ENCODE measurements at places on chromosomes 5 and 9.

DNA sequence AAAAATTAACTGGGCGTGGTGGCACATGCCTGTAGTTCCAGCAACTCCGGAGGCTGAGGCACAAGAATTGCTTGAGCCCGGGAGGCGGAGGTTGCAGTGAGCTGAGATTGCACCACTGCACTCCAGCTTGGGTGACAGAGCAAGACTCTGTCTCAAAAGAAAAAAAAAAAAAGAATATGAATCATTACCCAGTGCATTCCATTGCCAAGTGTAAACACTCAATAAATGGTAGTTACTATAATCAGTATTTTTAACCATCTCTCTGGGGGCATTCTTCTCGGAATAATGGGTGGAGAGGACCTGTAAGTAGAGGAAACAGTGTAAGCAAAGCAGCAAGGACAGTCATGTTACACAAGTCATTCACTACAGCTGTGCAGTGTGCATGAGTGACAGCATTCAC, 13.8 kb upstream of the RANBP17 start:
- DNase-seq: no peak

DNA sequence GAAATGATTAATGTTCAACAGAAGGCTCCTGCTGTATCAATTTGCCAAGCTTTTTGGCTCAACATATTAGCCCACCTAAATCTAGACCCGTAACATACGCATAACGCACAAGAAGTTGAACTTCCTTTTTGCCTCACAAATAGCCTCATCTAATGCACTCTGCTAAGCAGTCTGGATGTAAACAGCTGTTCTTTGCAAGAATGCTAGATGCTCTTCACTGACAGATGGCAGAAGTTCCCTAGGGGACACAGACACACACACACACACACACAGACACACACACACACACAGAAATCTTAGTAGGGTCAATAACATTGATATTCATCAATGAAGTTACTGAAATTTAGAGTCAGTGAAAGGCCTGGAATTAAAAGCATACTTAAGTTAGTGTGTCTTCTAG, 13.2 kb upstream of the PCA3 start:
- DNase-seq: no peak

DNA sequence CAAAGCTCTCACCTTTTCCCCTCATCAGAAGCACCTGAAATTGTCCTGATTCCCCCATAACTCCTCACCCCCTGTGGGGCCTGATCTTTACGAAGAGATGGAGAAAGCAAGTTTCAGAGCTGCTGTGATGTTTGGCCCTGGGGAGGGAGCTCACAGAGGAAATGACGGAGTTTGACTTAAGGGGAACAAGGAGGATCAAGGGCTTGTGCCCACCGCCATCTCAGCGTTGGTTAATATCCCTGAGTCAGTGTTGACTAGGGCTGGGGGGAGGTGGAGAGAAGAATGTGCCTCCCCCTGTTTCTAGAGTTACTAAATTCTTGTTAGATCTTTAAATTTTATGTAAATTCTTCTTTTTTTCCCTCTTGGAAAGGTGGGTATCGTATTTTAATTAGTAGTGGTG, 27.8 kb downstream of the FGF18 start:
- DNase-seq: no peak

DNA sequence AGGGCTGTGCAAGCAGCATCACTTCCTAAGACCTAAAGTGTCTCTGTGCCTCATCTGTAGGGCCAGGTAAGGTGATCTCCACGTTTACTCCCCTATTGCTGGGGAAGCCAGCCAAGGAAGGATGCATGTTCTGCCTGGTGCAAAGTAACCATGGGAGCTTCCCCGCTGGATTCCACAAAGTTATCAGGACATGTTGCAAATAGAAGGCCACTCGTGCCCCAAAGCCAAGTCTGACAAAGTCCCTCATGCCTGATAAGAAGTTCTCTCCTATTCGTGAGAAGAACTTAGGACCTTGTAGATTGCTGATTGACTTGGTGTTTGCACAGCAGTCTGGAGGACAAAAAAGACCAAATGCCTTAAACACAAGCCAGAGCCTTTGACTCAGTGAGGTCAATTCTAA, 81.5 kb downstream of the FAM114A2 start:
- no peak for DNase-seq

DNA sequence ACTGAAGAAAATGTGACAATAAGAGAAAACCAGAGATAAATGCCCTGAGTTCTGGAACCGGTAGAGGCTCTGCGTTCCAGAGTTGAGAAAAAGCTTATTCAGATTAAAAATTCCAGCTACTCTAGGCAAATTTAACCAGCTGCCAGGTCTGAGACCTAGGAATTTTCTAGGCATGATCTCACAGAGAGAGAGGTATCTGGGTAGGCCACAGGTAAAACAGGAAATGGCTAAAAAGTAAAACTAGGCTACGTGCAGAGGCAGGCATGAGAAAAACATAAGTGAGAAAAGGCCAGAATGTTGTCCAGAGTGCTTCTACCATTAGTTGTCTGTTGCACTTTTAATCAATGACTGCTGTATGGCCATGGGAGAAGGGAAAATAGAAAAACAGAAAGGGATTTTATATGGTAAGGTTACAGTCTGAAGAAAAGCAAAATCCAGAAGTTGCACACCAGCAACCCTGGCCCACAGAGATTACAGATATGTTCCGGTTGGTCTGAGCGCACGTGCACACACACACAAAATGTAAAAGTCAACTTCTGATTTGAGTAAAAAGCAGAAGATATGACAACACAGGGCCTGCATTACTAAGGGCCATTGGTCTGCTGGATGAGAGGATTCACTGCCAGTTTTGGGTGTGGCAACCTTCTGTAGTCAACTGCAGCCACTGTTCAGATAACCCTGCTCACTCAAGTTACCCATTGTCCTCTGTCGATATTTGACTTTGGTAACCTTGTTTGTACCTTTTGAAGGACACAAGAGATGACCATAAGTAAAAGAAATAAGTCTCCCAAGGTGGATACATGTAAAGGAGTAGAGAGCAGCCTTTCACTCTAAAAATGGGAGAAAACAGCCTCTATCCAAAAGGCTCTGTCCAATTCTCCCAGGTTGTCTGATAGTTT, 266.0 kb downstream of the DTWD2 start:
- no peak for DNase-seq

DNA sequence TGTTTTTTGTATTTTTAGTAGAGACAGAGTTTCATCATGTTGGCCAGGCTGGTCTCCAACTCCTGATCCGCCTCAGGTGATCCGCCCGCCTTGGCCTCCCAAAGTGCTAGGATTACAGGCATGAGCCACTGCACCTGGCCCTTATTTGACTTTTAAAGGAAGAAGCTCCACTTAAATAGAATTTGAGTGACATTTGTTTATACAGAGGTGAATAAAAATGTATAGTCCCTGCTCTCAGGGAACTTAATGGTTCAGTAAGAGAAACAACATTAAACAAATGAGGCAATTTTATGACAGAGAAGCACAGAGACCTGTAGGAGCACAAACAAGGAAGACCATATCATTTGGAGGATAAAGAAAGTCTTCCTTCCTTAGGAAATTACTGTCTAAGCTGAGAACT, 65.7 kb downstream of the C9orf152 start:
- no peak for DNase-seq

- DNase-seq: no peak
Measured at GRCh38 chr9:106712279-106712678, 150.7 kb upstream of the ZNF462 start.

DNA sequence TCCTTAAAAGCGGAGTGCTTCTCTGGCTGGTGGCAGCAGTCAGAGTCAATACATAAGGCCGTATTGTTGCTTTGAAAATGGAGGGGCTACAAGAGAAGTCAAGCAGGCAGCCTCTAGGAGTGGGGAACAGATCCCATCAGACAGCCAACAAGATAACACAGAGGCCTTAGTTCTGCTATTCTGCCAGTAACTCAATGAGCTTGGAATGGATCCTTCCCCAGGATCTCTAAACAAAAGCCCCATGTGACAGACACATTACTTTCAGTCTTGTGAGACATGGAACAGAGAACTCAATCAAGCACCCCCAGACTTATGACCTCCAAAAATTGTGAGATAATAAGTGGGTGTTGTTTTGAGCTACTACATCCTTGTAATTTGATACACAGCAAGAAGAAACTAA, 158.6 kb downstream of the RFX3 start:
- DNase-seq: no peak
